ENCODE measurements at places on chromosomes 13 and 19.
A peak's percentile ranks its signal among the peaks of the same experiment; 100 is the strongest.

GRCh38 chr19:589693-590395 is at the start of gene HCN2:
Gene HCN2, plus strand, starts transcription at chr19:589881. Its CDS starts 65 bp downstream, at chr19:589946.
- DNase-seq: no peak

DNA sequence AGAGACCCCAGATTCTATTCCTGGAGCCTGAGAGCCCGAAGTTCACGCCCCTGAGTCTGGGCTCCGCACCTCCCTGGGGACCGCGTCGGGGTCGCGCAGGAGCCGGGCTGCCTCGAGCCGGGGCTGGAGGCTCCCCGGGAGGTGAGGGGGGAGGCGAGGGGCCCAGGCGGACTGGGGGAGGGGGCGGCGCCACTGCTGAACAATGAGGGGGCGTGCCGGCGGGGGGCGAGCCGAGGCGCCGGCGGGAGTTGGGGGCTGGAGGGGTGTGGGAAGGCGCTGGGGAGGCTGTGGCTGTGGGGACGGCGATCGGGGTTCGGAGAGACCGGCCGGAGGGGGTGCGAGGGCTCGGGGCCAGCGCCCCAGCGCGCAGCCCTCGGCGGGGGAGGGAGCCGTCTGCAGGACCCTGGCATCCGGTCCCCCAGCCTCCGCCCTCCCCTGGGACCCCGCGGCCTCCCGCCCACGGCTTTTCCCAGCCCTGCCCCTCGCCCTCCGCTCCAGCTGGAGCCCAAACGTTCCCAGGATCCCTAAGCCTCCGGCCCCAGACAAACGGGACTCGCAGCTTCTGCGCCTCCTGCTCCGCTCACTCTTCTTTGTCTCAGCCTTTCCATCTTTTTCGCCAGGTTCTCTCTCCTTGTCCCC is 922 bp downstream of the PLEKHG2 start:
- no peak for DNase-seq

DNA sequence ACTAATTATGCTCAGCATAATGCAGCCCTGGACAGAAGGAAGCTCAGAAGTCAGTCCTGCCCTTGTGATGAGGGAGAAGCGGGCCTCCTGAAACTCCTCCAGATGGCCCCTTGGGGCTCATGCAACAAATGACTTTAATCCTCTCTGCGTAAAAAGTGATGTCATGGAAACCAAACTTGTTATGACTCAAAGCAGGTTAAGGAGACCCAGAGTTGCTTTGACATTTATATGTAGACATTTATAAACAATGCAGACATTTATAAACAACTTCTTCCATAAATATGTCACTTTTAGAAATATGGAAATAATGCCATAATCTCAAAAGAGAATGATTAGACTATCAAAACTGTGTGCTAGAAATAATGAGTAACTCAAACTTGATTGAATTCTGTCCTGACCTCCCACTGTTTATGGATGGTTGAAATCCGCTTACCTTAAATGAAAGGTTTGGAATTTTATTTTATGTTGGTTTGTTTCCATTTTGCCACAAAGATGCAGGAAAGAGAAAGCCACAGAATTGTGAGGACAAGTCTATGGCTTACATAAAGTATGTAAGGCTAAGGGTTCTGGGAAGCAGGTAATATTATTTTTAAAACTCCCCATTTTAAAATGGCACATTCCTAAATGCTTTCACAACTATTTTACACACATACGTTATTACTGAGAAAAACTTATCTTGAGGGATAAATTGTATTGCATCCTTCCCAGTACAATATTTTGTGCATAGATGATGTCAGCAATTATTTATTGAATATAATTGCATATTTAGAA is 73.7 kb downstream of the CYSLTR2 start:
- no peak for DNase-seq

GRCh38 chr19:27858981-27859581 is 1353.9 kb downstream of the UQCRFS1 start:
- no peak for DNase-seq

GRCh38 chr19:16328824-16329482 is 4.3 kb downstream of the KLF2 start:
- DNase-seq: no peak

- no peak for DNase-seq
Measured at GRCh38 chr19:31347354-31347753, 1.9 kb downstream of the TSHZ3 start.

GRCh38 chr19:11560404-11561051 is 1.5 kb upstream of the ELOF1 start:
- DNase-seq: peak; percentile 51

- no peak for DNase-seq
Measured at GRCh38 chr13:85618521-85618920, 180.7 kb downstream of the SLITRK6 start.

GRCh38 chr19:35195830-35196229 is 32.7 kb downstream of the FAM187B start:
- DNase-seq: no peak

DNA sequence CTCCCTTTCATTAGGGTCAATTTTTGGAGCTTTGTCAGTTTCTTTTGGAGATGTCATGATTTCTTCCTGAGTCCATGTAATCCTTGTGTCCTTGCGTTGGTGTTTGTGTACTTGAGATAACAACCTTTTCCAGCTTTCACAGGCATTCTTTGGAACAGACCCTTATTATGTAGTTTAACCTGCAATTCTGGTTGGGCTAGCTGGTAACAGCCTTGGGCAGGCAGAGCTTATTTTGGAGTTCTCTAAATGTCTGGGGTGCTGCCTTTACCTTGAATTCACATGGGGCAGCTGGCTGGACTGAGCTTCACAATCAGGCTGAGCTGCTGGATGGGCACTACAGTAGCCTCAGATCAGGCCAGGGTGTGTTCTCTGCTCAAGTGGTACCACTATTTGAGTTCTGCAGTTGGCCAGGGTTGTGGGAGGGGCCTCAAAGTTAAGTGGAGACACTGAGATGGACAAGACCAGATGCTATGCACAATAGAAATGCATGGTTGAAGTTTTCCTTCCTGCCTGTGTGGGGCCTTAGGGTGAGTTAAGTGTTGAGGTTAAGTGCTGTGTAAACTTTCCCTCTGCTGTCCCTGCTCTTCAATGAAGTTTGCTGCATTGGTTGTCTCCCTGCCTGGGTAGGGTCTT is 277.3 kb downstream of the ATP8A2 start:
- no peak for DNase-seq

GRCh38 chr13:30355384-30355699 is 48.0 kb upstream of the KATNAL1 start:
- DNase-seq: no peak

- DNase-seq: no peak
Measured at GRCh38 chr13:71621174-71622124, 245.6 kb downstream of the DACH1 start.

- no peak for DNase-seq
Measured at GRCh38 chr19:17817668-17818363, 3.5 kb downstream of the INSL3 start.

DNA sequence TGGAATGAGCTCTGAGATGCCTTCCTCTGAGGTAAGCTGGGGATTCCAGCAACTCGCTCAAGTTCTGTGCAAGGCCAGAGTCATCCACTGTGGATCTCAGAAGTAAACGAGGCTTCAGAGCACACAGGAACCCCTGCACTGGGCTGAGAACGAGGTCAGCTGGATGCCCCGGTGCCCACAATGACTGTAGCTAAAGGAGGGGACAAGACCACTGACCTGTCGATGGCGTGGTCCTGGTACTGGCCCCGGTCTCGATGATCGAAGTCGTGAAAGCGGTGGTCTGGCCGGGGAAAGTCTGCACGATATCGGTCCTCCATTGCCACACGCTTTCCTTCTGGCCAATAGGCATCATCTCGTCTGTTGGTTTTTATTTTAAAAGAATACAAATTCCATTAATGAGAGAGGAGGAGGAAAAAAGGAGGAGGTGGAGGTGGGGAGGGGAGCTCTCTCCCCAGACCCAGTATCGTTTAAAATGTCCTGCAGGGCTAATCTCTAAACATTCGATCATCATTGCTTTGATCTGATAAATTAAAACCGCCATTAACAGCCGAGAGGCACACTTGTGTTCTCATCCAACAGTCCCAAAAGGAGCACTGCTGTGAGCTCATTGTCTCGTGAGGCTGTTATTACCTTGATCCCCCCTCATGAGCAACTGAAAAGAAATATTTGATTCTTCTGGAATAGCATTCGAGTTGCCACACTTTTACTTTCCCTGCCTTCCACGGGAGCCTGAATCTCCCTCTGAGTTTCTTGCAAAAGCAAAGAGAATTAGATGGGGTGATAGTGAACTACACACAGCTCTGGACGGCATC is 25.0 kb upstream of the TINCR start:
- DNase-seq: no peak

- DNase-seq: peak; percentile 32
Measured at GRCh38 chr19:9406798-9407352, 28.5 kb downstream of the ZNF266 start.

GRCh38 chr13:36030670-36031331 is 100.4 kb downstream of the DCLK1 start:
- no peak for DNase-seq

- no peak for DNase-seq
Measured at GRCh38 chr19:49741210-49741844, 21.8 kb downstream of the TSKS start.

GRCh38 chr13:100983111-100983510 is 308.5 kb upstream of the TMTC4 start:
- DNase-seq: no peak

- no peak for DNase-seq
Measured at GRCh38 chr13:92913840-92914239, 312.8 kb upstream of the GPC6 start.

DNA sequence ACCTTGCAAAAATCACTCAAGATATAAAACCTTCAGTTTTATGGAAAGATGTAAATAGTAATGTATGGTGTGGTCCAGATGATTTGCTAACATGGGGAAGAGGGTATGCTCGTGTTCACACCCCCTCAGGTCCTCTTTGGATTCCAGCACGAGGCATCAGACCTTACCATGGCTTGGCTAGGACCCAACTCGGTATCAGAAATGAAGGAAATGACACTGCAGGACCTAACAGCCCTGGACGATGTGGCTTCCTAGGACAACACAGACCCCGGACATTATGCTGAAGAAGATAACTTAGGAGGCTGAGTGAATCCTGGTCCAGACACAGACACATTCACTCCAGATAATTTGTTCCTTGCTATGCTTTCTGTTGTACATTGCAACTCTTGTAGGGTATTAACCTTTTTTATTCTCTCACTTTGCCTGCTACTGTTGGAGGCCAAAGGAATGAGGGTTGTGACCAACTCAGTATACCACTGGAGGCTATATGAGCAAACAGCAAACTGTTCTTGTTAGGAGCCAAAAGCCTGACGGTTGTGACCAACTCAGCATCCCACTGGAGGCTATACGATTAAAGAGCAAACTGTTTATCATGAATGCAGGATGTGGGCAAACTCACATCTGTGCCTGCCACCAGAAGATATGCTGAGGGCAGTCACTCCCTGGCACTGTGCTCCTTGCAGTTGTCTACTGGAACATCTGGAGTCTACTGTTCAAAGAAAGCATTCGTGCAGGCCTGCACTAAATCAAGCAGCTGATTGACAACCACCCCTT is 121.7 kb downstream of the ZNF429 start:
- no peak for DNase-seq

All from stimulated activated CD4-positive, alpha-beta T cell treated with anti-CD3 and anti-CD28 coated beads, Interleukin-2, amount 100 ng/mL, for 48 hours (primary cell).